ENCODE measurements at places on chromosomes 5 and 9.

- DNase-seq, result no peak
These were observed 980.2 kb downstream of the EFNA5 start for GRCh38 chr5:106690585-106690984.

DNA sequence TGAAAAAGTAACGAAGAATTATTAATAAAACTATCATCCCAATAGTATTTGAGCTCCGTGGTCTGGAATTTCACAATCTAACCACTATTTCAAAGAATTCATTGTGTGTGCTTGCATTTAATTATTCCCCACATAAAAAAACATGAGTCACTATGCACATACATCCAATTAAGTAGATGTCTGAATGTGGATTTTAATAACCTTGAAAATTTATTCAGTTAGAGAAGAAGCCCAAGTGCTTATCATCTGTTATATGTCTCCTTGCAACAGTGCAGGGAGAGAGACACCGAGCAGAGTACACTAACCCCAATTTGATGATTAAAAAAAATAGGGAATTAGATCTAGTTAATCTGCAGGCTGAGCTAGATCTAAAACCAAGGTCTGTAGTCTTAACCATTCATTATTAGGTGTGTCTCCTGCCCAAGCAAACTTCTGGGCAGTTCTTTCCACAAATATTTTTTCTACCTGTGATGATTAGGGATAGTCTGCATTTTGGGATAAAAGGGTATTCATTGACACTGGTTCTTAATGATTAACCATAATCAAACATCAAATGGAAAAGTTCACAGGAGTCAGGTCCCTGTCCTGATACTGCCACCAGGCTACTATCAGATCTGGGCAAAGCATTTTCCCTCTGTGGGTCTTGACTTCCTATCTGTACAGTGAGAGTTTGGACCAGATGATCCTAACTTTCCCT is 164.2 kb downstream of the GRIA1 start:
- no peak for DNase-seq

DNA sequence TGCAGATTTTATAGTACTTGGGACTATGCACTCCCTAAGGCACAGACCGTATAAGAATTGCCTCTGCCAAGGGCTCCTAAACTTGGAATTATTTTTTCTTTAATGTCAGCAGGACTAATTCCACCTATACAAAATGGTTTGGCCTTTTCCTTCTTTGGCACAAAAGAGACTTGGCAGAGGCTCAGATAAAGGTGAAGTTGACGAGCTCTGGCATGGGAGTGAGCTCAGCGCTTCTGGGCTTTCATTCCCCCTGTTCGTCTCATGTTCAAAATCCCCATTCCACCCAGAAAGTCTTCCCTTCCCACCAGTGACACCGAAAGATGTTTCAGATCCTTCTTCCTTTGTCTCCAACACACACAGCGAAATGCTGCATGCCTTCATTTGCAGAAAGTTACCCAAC is 61.2 kb downstream of the F2RL2 start:
- DNase-seq, result no peak

- no peak for DNase-seq
These were observed 150.4 kb downstream of the SEMA6A start for GRCh38 chr5:116424258-116424615.

- no peak for DNase-seq
These were observed 40.9 kb upstream of the GLDC start for GRCh38 chr9:6686396-6686795.

DNA sequence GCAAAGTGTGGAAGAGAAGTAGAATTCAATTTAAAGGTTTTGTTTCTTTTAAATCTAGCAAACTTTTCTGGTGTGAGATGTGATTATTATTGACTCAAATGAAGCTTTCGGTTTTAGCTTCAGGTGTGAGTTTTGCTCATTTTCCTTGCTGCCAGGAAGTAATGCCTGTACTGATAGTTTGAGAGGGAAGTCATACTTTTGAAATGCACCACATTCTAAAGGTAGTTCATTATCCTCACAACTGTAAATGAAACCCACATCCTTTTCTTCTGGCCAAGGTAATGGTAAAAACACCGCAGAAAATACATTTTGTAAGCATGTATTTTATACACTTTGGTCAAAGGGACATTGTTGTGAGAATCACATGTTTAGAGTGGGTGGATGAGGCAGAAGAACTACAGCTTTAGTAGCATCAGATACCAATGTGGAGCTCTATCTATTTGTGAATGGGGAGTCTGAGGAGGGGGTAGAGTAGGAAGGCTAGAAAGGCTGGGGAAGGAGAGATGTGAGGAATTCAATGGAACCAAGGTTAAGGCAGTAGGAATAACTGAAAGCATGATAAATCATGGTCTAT is 167.0 kb upstream of the CDKN2B start:
- no peak for DNase-seq

DNA sequence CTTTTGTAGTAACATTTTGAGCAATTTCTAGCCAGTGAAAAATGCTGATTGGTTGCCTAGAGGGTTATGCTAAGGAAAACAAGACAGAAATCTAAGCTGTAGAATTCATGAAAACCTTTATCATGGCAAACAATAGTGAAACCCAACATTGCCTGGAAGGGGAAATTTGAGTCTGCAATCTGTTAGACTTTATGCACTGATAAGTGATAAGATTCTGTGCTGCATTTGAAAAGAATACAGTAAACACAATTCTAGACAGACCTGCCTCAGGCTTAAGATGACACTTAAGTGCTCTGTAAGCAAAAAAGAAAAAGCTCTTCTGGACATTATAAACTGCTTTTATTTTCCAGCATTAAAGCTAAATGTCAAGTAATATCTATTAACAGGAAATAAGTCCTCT is 519.3 kb downstream of the ISL1 start:
- no peak for DNase-seq

DNA sequence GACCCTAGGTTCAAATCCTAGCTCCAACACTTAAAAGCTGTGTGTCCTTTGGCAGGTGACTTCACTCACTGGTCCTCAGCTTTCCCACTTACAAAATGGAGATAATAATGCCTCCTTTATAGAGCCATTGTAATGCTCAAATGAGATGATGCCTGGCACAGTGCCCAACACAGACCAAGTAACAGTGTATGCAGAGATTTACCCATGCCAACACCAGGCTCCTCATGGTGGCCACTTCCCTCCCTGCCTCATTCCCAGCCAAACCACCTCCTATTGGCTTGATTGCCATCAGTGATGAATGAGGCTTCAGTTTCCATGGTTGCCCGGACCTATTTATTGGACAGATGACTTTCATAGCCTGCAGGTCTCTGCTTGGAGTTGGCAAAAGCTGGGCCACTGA is 469.4 kb downstream of the CDK5RAP2 start:
- no peak for DNase-seq

DNA sequence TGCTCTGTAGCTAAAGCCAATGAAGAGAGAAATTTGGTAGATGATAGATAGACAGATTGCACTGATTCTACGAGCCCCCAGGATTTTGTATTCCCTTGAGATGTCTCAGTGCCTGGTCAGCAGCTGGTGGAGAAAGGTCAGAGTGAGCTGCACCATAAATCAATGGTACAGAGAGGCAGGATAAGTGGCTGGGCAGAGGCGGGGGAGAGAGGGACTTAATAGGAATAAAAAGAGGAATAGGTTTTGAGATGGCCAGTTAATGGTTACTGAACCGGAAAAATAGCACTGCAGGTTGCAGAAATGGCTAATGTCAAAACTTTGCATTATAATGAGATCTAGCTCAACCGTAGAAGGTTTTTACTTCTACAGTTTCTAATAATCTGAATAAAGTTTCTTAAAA is 47.9 kb upstream of the SLC12A2 start:
- no peak for DNase-seq

DNA sequence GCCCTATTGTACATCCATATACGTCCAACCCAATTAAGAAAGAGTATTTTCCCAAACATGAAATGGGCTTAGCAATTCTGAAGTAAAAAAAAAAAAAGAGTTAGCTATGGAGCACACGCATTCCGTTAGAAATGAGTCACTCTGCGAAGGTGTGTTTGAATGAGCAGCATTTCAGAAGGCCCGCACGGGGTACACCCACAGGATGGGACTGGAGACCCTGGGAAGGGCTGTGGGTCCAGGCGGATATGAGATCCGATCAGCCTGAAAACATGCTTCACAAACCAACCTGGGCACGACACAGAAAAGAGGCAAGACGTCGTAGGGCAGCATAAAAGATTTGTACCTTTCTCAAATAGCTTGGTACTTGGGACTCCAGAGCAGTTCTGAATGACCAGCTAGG is 173.9 kb upstream of the KLF9 start:
- DNase-seq, result no peak

DNA sequence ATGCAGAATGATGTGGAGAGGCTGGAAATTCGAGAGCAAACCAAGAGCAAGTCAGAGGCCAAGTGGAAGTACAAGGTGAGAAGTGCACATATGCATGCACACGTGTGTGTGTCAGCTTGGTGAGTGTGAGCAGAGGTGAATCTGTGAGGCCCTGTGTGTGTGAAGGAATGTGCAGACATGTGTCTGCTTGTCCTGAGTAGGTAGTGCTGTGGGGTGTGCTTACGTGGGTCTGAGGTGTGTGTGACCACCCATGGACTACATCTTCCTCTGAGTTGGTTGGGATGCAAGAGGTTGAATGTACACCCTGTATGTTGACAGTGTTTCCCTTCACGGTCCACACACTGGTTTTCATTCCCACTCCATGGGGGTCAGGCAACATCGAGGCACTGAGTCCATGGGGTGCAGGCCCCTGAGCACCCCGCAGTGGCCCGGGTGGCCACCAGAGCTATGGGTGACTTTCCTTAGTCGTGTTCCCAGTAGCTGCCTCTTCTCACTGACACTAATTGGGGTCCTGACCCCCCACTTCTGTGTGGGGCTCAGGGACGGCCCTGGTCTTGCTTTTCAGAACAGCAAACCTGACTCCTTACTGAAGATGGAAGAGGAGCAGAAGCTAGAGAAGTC is 86.7 kb downstream of the PHF2 start:
- peak; percentile 11 for DNase-seq

Measured in right cardiac atrium (tissue), 5 donors.